ENCODE measurements at places on chromosomes 12 and 14.

DNA sequence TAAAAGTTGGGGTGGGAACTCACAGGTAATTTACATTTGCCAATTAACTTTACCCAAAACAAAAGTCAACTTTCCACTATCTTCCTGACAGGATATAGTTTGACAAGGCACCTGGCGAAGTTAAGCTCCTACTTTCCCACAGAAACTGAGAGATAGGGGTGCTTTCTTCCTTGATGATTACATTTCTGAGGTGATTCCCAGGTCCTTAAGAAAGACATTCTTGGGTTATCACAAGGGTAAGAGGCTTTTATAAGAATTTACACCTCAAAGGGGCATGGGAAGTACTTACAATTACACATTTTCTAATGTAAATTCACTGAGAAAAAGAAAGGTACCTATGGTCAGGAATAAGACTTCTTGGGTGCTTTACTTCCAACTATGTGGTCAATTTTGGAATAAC, 660.9 kb upstream of the MGAT4C start:
- DNase-seq: no peak

- DNase-seq: peak; percentile 55
Measured at GRCh38 chr12:68958322-68958721, 25.4 kb upstream of the CPM start.

GRCh38 chr12:124321040-124321481, 26.2 kb downstream of the RFLNA start:
- peak; percentile 55 for DNase-seq

DNA sequence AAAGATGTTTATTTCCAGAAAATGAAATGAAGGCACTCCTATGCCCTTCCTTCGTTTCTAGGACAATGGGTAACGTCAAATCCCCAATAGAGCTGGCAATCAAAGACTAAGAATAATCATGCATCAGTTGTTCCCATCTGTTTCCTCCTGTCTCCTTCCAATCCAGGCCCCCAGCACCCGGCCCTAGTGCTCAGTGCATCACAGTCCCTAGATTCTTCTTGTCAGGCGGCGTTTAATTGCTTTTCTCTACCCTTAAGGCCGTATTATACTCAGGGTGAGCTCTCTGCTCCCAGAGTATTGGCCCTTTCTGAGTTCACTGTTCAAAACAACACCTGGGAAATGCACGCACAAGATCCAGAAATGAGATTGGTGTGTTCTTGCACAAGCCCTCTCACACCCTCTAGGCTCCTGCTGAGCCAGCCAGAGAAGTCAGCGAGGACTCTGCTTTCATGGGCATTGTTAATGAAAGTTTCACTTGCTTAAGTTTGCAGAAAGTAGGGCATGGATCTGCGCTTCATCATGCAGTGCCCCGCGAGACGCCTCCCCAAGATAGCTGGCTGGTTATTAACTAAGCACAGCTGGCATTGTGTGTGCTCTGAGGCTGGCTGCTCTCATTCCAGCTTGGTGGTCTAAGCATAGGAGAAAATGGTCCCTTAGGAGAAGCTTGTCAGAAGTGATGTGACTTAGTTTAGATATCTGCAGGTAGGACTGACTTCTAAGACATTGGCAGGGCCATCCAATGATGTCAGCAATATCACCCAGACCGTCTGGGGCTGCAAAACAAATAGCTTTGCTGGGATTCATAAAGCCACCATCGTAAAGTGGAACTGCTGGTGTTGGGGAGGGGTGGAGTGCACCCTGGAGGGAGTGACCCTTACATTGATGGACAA, 28.7 kb downstream of the CRACR2A start:
- DNase-seq: no peak

- DNase-seq: no peak
Measured at GRCh38 chr12:107510211-107510610, 175.4 kb upstream of the PWP1 start.

DNA sequence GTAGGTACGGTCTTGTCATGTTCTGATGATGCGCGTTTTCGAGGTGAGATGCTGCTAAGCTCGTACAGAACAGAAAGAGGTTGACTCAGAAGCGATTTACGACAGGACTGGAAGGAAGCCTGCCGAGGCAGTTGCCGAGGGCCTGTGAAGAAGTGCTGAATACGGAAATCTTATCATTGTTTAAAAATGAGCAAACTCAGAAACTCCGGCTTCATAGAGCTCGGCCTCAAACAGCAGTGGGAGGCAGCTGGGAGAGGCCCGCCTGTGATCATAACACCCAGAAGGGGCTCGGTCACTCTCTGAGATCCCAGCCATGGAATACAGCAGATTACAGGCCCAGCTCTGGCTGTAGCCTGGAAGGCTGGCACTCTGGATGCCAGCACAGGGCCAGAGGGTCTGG, 87.4 kb downstream of the CPSF2 start:
- DNase-seq: no peak

- no peak for DNase-seq
Measured at GRCh38 chr12:25694072-25694471, 141.0 kb upstream of the LMNTD1 start.

DNA sequence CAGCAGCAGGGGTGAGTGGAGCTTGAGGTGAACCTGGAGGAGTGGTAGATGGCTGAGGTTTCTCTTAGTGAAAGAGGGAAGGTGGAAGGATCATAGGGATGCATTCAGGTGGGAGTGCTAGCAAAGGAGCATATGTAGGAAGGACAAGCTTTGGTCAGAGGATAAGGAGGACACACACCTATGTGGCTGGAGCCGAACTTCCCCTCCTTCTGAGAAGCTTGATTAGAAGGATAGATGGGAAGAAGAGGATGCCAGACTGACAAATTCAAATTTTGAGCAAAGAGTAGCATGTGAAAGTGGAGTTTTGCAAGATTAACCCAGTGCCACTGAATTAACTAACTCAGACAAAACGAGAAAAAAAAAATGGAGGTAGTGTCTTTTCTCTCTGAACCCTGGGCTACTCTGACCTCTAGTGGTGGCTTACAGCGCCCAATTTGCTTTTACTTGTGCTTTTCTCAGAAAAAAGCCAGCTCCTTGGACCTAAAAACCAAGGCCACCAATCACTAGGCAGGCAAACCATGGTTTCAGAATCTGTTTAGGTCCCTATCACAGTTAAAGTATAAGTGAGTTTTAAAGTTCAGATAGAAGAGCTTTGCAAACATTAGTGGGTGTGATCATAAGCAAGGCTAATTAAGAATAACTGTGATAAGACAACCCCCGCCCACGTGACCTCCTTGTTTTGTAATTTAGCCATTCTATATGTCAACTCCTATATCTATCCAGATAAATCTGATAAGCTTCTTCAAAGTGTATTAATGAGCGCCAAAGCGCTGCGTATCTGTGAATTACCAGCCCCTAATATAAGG, 15.5 kb downstream of the EMP1 start:
- peak; percentile 58 for DNase-seq

DNA sequence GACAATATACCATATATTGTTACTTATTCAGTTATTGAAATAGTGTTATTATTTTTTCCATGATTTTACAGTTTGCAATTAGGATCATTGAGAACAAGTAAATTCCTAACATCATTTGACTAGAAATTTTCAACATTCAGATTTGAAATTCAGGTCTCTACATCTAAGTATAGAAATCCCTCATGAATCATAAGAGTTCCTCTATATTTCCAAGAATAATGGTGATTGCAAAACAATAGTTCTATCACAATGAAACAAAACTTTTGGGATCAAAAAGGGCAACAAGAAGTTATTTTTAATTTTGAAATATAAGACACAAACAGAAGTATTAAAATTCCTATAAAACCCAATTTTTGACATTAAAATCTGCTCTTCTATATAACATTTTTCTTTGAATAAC, 10.8 kb downstream of the CLEC1A start:
- no peak for DNase-seq

- no peak for DNase-seq
Measured at GRCh38 chr14:39430762-39431415, 1.3 kb downstream of the FBXO33 start.

- DNase-seq: peak; percentile 6
Measured at GRCh38 chr12:71439613-71440344, at the start of gene LGR5. TSS of gene LGR5 (plus strand) at chr12:71439798. CDS start at chr12:71440081, 283 bp downstream.

DNA sequence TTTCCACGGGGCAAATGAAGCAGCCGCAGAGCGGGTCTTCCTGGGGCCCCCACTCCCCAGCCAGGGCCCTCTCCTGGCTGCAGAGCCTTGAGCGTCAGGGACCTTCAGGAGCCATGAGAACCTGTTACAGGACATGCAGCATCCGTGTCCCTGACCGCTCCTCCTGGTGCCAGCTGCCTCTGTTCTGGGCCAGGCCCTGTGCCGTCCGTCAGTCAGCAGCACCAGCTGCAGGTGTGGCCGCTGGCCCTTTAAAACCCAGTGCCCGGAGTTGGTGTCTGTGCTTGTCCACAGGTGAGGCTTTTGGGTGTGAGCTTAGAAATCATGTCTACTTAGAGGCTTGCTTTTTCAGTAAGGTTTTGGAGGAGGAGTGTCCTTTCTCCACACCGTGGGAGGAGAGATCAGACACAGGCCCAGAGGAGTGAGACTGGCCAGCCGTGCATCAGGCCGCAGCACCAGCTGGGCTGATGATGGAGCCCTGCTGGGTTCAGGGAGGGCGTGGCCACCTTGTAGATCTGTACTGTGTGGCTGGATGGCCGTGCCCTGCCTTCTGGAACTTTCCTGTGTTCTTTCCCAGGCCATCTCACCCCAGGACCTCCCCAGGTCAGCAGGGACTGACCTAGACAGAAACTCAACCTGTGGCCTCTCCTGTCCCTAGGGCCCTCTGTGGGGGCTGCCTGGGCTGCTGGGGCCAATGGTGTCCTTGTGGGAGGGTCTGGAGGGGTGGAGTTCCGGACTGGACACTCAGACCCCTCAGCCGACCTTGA, 27.1 kb downstream of the AACS start:
- DNase-seq: no peak

DNA sequence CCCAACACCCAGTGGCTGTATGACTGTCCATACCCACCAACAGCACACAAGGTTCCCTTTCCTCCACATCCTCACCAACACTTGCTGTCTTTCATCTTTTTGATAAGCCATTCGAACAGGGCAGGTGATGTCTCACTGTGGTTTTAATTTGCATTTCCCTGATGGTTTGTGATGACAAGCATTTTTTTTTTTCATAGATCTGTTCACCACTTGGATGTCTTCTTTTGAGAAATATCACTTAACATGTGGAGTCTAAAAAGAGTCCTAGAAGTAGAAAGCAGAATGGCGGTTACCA, 198.1 kb upstream of the DIO3 start:
- no peak for DNase-seq

DNA sequence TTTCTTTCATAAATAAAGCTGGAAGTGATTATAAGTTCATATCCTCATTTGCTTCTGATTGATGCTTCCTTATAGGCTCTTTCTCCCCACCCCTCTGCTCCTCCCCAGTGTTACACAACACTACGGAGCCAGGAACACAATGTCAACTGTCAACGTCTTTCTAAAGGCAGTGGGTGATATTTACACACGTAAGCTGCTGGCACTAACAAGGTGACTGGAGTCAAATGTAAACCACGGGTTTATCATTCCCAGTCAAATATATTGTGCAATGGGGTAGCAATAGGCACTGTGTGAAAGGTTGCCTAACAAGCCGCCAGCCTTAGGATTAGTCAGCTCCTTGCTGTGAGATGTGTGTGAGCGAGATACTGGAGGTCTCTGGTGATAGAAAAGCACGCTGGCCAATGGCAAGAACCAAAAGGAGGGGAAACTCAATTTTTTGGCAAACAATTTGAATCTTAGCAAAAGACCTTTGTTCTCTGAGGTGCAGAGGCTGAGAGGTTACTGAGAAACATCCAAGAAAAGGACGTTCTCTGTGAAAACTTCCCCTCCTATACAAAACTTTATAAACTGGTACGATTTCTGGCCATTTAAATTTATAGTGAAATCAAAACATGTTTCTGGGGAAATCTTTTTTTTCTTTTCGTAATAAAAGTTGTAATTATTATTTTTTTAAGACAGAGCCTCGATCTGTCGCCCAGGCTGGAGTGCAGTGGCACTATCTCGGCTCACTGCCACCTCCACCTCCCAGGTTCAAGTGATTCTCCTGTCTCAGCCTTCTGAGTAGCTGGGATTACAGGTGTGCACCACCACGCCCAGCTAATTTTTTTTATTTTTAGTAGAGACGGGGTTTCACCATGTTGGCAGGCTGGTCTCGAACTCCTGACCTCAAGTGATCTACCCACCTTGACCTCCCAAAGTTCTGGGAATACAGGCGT, 22.3 kb upstream of the HECTD1 start:
- no peak for DNase-seq

GRCh38 chr14:99028041-99028440, 244.0 kb downstream of the BCL11B start:
- DNase-seq: no peak

- peak; percentile 7 for DNase-seq
Measured at GRCh38 chr14:61177279-61178225, 103.6 kb downstream of the TMEM30B start.

DNA sequence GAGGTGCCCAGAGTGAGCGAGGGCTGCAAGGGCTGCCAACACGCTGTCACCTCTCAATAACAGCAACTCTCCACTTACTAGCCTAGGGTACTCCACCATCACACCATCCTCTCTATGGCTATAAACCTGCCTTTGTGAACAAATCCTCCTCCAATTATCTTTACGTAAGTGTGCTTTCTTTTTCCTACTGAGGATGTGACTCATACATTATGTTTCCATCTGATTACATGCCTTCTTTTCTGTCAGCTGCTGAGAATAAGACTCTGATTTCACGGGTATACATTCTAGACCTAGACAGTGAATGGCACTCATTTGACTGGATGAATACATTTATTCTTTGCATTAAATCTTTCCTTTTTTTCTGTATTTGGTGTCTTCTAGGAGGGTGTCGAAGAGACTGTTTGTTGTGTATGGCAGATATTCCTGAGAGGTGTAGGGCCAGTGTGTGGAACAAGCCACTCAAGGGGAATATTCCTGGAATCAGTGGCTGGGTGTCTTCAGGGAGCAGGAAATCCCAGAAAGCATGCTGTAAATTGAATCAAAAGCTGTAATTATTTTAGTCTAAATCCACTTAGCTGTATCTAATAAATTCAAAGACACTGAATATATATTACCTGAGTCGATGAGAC, 327.3 kb upstream of the TMTC1 start:
- no peak for DNase-seq

- DNase-seq: no peak
Measured at GRCh38 chr12:98211909-98212695, 303.3 kb upstream of the TMPO start.

DNA sequence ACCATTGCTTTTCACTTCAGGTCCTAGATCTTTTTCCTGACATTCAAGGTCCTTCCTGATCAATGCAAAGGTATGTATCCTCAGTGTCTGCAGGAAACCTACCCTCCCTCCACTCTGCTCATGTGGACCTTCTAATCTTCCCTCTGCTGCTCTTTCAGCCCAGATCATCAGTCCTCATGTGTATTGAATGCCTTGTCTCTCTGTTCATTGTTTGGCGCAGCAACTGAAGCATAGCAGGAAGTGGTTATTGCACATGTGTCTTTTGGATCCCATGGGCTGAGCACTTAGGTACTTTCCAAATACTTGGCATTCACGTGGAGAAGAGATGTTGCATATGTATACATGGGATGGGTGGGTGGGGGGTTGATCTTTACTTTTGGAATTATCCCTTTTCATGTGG, 4.3 kb upstream of the NIN start:
- no peak for DNase-seq

DNA sequence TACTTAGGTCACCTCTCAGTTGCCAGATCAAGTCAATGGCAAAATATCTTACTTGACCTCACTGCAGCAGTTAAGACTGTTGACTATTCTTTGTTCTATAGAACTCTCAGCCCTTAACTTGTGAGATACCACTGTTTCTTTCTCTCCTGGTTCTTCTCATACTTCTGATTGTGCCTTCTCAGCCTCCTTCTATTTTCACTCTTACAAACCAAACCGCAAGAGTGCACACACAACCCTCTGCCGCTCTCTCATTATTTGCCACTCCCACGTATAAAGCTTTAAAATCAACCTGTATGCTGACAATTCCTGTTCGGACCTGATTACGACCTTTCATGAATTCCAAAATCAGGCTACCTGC, 4.5 kb downstream of the E2F7 start:
- no peak for DNase-seq

Measured in stimulated activated CD4-positive, alpha-beta T cell treated with anti-CD3 and anti-CD28 coated beads, Interleukin-4, amount 100 ng/mL, for 48 hours (primary cell).